ENCODE measurements at places on chromosomes 11 and 22.

DNA sequence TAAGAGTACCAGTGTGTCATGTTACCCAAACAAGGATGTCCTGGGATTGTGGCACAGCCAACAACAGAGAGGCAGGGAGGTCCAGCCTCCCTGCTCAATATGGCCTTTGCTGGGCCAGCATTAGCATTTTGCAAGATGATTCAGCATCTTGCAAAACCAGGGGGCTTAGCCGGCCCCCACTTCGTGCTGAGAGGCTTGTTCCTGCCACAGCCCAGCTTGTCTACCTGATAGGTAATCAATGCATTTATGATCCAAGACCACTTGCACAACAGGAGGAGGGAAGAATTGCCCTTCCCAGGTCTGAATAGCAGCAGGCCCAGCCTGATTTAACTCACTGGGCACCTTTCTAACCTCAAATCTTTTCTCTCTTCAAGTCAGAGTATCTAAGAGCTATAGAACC, 189.0 kb upstream of the SYT13 start:
- DNase-seq: no peak

DNA sequence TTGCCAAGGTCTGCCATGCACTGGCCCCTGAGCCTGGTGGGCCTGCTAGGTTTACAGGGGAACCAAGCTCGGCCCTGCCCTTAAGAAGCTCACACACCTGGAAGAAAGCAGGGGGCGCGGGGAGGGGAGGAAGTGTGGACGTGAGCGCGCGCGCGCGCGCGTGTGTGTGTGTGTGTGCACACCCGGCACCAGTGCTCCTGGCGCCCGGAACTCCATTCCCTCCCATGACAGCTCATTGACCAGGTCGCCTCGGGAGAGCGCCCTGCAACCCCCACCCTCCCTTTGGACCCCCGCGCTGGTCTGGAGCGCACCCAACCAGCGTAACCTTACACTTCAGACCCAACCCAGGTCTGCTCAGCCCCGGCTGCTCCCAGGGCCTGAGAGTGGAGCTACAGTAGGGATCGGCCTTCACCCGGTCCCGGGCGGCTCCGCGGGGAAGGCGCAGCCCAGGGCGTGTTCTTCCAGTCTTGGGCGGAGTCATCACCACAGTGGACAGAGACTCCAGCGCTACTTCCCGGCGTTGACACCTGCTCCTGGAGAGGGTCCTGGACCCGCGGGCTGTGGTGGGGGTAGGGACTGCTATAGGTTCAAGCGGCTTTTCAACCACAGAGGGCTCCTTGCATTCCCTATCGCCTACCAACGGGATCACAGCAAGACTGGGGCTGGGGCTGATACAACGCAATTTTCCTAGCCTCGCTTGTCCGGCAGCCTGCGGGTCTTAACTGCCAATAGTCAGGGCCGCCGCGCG, 1.5 kb downstream of the GALNT18 start:
- no peak for DNase-seq

DNA sequence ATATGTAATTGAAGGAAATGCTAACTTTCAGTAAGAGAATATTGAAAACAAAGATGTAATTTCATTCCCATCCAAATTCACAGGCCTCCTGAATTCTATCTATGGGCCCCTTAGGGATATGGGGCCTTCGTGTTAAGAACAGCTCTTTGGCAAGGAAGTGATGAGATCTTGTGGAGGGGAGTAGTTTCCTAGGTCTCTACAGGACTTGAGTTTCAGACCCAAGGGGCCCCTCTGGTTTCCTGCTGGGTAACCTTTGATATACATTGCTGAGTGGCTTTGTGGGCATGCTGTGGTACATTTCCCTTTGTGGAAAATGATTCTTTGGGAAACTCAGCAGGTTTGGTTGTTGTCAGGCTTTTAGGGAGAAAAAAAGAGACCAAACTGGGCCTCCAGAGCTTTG, 6.2 kb downstream of the STIM1 start:
- no peak for DNase-seq

GRCh38 chr11:111155021-111155420, 90.5 kb upstream of the POU2AF2 start:
- DNase-seq: no peak

- DNase-seq: no peak
Measured at GRCh38 chr22:19991395-19991644, 25.3 kb downstream of the ARVCF start.

- no peak for DNase-seq
Measured at GRCh38 chr11:130546901-130547694, 98.7 kb downstream of the ADAMTS15 start.

DNA sequence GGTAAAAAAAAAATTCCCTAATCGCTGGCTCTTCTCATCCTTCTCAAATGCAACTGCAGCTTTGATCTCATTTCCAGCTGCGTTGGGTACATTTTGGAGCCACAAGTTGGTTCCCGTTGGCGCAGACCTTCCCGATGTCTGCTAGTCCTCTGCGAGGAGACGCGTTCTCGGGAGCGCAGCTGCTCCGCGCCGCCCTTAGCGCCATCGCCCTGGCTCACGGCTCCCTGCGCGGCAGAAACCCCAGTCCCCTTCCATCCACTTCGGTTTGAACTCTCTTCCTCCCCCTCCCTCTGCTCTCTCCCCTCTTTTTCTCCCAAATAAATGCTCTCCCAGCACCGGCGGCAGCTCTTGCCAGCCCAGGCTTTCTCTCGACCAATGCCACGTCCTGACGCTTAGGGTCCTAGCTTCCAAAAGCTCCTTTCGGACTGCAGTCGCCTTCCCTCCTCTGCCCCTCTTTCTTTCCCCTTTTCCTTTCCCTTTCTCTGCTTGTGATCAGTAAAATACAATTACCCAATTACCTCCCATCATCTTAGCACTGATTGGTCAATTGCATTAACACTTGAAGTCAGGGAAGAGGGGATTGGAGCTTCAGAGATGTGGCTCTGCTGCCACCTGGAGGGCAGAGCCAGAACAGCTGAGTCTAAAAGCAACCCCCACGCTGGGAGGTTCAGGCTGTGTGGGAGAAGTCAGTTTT, 1165.7 kb downstream of the LRRC4C start:
- DNase-seq: peak; percentile 3

GRCh38 chr11:1513326-1514296, 27.0 kb upstream of the MOB2 start:
- no peak for DNase-seq

DNA sequence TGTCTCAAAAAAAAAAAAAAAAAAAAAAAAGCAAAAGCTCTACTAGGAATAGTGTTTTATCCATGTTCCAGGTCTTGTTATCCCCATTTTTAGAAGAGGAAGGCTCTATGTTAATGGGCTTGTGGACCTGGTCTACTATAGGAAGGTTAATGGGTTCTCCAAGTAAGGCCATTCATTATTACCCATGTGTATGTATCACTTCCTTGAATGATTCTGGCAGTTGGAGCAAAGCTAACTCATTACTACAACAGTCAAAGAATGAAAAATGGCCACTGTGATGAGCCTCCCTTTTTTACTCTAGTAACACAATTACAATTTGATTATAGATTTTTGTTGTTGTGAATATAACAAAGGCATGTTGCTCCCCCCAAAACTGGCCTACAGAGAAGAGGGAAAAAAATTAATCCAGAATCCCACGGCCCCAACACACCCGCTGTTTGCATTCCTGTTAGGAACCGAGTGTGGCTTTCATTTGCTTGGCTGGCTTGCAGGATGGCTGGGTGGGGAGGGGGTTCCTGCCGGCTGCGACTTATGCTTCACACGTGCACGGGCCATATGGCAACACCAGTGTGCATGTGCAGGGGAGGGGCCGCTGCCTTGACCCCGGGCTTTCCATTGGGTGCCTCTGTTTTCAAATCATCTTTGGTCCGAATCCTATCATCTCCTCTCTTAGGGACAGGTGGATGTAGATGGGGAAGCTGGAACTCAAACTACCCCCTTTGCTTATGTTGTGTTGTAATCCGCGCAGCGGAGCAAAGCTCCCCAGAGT, 148.8 kb downstream of the HIPK3 start:
- no peak for DNase-seq
